Naive thymus-derived CD8-positive, alpha-beta T cell (primary cell): ENCODE measurements at places on chromosomes 16 and 17. TPM values are rescaled to one million over a fixed set of nuclear protein-coding genes. Genes with fewer than 3 reads are reported as not detected.
A peak's percentile ranks its signal among the peaks of the same experiment; 100 is the strongest.

GRCh38 chr16:55828680-55829079 lies 4.2 kb downstream of the CES1 start:
- H3K27ac ChIP-seq = no peak overlapping the region
- no peaks in the 10 kb centered on the region for H3K4me1 ChIP-seq
- H3K27me3 ChIP-seq = peaks cover 11% of the 10 kb centered on the region
- no peak overlapping the region for H3K4me3 ChIP-seq

DNA sequence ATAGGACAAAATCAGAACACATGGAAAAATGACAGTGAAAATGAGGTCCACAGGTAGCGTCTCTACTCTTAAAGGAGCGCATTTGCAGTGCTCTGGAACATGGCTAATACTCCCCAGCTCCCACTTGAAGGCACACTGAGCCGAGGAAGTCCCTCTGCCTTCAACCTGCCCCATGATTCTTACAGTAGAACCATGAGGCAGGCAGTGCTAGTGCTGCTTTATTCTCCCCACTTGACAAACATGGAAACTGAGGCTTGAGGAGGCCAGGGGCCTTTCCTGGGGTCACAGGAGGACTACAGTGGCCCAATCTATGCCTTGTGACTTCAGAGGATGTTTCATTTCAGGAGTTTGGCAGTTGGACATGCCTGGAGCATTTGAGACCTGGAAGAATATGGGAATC lies 244.1 kb upstream of the MAF start:
- H3K36me3 ChIP-seq = no peaks in the 10 kb centered on the region
- H3K4me1 ChIP-seq = peaks cover 1% of the 10 kb centered on the region
- H3K4me3 ChIP-seq = no peak overlapping the region
- H3K27me3 ChIP-seq = no peaks in the 10 kb centered on the region
- no peak for DNase-seq

DNA sequence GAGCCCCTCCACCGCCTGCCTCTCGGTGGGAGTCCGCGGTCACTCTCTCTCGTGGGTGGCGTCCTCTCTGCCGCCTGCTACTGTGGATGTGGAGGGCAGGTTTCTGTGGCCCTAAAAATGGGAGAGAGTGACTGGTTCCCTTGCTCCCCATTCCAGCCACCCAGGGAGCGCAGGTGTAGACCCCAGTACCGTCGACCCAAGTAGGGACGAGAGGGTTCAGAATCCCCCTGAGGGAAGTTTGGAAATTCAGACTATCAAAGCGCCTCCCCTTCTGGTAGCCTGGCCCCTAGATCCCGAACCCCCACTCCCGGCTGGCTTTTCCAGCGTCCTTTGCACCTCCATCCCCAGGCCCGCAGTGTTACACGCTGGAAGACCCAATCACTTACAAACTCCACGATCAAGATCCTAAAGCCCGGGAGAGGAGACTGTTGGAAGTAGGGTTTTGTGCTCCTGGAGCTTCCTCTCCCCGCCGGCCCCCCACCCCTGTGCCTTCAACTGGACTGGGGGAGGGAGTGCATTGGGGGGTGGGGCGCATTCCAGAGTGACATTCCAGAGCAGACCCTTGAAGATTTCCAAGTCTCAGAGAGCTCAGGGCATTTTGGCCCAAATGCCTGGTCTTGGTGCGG lies 991 bp downstream of the GPRC5C start:
- no peak for DNase-seq
- peaks cover 17% of the 10 kb centered on the region for H3K4me1 ChIP-seq
- H3K27ac ChIP-seq = no peak overlapping the region
- no peak overlapping the region for H3K4me3 ChIP-seq

The KLHL10 gene
- polyA plus RNA-seq = not detected

- peak overlapping the region; percentile 67 for H3K4me3 ChIP-seq
- no peak overlapping the region for H3K27ac ChIP-seq
- H3K4me1 ChIP-seq = peaks cover 5% of the 10 kb centered on the region
- no peaks in the 10 kb centered on the region for H3K36me3 ChIP-seq
These were observed 54.4 kb upstream of the PABPN1L start for GRCh38 chr16:88920618-88921590.

DNA sequence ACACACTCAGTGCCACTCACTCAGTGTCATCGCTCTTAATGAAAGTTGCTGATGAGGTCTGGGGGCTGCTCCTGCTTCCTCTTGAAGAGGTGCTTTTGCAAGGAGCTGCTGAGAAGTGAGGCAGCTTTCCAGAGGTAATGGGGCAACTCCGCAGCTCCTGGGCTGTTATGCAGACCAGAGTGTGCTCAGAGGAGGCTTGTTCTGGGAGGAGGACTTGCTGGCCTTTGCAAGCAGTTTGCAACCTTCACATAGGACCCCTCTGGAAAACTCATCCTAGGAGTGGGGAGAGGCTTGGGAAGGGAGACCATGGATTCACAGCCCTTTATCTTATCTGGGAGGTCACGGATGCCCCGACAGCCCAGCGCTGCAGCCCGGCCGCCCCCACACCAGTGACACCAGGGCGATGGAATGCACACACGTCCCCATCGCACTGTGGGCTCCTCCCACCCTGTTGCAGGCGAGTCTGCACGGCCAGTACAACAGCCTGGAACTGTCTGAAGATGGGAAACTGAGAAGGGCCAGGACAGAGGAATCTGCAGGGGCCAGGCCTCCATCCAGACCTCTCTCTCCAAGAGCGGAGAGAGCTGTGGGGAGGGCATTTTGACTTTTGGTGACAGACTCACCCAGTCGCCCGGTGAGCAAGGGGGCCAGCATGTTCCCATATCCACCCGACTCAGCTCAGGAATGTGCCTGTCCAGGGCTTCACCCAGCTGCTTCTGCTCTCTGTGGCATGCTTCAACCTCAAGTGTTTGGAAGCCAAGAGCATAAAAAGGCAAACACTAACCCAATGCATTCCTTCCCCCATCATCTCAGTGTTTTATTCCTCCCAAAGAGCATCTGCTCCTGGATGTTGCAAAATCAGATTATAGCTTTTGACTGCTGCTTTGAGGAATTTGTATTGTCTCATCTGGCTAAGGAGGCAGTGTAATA lies 78.6 kb upstream of the ZNF469 start:
- peaks cover 2% of the 10 kb centered on the region for H3K36me3 ChIP-seq
- H3K4me1 ChIP-seq = peaks cover 4% of the 10 kb centered on the region
- H3K27me3 ChIP-seq = peaks cover 10% of the 10 kb centered on the region

The MYH3 gene
- polyA plus RNA-seq = 1.1 TPM

The RUSF1 gene
- polyA plus RNA-seq = 22.3 TPM

DNA sequence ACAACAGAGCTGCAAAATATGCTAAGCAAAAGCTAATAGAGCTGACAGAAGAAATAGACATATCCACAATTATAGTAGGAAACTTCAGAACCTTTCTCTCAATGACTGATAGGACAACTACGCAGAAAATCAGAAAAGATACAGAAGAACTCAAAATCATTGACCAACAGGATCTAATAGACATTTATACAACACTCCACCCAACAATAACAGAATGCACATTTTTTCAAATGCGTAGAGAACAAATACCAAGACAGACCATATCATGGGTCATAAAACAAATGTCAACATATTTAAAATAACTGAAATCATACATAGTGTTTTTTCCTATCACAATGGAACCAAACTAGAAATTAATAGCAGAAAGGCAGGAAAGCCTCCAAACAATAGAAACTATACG lies 237.4 kb downstream of the C16orf78 start:
- no peaks in the 10 kb centered on the region for H3K4me1 ChIP-seq
- no peak overlapping the region for H3K4me3 ChIP-seq
- peaks cover 3% of the 10 kb centered on the region for H3K27me3 ChIP-seq
- no peaks in the 10 kb centered on the region for H3K36me3 ChIP-seq
